RWPE1 (cell line): ENCODE measurements at places on chromosomes 1 and 21.

DNA sequence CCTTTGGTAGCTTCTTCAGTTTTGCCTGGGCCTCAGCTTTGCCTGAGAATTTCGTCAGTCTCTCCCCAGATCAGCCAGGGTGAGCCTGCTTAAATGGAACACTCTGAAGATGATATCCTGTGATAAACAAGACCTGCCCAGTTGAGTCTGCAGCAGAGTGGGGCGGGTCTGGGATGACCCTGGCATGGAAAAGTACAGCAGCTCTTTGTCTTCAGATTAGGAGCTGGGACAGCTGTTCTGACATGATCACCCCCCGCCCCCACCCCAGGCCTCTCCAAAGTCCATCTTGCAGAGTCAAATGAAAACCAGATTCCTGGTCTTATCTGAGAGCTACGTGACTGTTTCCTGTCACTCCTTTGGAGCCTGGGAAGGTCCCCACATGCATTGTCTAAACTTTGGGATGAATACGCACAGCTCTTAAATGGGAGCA is 2.2 kb upstream of the TMEM51 start:
- DNase-seq = no peak

DNA sequence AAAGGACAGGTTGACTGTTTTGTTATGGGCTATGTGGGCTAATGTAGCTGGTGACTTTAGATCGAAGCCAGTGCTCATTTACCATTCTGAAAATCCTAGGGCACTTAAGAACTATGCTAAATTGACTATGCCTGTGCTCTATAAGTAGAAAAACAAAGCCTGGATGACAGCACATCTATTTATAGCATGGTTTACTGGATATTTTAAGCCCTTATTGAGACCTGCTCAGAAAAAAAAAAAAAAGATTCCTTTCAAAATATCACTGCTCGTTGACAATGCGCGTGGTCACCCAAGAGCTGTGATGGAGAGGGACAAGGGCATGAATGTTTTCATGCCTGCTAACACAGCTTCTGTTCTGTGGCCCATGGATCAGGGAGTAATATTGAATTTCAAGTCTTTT is 48.1 kb downstream of the CAMSAP2 start:
- no peak for DNase-seq

- no peak for DNase-seq
Observed at GRCh38 chr1:94335447-94335846, 82.7 kb upstream of the ABCD3 start.

DNA sequence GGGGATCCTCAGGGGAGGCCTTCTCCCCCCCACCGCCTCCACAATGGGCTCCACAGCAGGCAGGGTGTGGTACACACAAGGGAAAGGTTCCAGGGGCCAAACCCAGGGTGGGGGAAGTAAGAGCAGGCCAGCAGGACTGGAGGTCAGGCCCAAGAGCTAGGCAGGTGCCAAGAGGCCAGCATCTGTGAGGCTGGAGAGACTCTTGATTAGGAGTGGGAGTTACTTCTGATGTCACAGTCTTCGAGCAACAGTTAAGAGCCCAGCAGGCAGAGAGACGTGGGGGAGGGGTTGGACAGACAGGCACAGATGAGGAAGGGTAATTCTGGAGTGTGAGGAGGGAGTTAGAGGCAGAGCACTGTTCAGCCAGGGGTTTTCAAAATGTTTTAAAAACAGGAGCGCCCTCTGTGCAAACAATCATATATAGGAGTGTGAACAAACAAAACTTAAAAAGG is 55.8 kb downstream of the SLC9A1 start:
- DNase-seq = no peak

DNA sequence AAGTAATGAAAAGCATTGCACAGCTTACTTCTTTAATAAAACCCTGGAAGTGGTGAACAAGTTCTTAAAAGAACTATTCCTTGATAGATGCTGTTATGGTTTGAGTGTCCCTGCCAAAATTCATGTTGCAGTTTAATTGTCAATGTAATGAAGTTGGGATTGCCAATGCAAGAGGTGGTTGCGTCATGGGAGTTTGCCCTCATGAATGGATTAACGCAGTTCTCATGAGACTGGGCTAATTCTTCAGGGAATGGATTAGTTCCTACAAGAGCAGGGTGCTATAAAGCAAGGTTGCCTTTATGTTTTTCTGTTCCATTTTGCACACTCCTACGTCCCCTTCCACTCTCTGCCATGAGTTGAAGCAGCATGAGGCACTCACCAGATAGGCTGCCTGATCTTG is 446.7 kb upstream of the B3GALT2 start:
- DNase-seq = no peak

DNA sequence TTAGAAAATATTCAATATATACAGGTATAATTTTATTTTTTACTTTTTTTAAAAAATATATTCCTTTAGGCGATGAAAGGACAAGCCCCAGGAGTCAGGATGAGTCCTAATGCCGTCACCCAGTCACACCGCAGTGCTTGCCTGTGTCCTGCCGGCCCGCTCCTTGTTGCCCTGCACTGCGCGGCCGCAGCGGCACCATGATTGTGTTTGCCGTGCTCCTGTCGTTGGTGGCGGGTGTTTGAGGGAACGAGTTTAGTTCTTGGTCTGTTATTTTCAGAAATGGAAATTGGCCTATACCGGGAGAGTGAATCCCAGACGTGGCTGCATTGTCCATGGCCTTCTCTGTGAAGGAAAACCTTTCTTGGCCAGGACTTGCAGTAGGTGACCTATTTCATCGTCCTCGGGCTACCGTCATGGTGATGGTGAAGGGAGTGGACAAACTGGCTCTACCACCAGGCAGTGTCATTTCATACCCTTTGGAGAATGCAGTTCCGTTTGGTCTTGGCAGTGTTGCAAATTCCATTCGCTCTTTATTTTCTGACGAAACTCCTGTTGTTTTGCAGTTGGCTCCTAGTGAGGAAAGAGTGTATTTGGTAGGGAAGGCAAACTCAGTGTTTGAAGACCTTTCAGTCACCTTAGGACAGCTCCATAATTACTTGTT is 45.9 kb upstream of the CRB1 start:
- DNase-seq = no peak

- no peak for DNase-seq
Observed at GRCh38 chr1:153852170-153852569, 70.6 kb downstream of the GATAD2B start.

DNA sequence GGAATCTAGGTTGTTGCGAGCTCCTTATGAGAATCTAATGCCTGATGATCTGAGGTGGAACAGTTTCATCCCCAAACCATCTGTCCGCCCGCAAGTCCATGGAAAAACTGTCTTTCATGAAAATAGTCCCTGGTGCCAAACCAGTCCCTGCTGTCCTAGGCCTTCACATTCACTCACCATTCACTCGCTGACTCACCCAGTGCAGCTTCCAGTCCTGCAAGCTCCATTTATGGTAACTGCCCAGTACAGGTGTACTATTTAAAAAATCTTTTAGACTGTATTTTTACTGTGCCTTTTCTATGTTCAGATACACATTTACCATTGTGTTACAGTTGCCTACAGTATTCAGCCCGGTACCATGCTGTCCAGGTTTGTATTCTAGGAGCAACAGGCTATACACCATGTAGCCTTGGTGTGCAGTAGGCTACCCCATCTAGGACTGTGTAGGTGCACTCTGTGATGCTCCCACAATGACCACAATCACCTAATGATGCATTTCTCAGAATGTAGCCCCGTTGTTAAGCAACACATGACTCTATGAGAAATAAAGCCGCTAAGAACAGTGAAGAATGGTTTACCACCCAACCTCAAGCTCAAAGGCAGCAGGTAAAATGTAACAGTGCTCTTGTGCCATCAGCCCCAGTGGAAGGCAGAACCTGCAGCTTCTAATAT is 2.4 kb downstream of the ECHDC2 start:
- DNase-seq = no peak

DNA sequence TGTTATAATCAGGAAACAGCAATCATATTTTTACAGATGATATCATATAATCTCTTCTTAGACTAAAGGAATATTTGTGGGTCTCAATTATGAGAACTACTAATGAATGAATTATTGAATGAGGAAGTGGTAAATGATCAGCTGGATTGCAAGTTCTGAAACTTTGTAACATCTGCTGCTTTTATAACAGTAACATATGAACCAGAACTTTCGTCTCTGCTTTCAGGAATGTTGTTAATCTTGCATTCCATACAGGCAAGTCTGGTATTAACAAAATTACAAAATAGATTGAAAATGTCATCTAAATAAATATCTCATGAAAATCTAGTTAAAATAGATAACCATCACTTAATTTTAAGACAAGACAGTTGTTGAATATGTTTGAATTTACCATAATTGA is 110.5 kb upstream of the COL11A1 start:
- DNase-seq = no peak

DNA sequence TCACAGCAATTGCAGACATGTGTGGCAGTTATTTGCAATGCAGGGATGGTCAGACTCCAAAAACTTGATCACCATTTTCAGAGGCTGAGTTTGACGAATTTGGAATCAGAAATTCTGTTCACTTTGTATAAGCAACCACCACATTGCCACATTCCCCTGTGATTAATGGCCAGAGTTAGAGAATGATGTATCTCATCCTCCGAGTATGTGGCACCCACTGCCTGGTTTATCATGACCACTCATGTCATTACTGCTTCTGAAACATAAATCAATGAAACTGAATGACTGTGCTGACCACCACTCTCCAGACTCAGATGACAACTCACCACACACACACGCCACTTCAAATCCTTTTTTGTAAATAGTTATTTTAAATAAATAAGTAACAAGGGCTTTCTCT is 66.6 kb upstream of the CACHD1 start:
- no peak for DNase-seq

GRCh38 chr1:38818175-38818976 is 41.2 kb downstream of the RRAGC start:
- peak; percentile 41 for DNase-seq

GRCh38 chr1:26472320-26472900 is at the start of gene HMGN2:
HMGN2 (plus strand) TSS chr1:26472440; CDS start chr1:26472613, 173 bp downstream.
- peak; percentile 85 for DNase-seq

GRCh38 chr21:14115646-14116045 is 95.1 kb downstream of the LIPI start:
- DNase-seq = no peak

DNA sequence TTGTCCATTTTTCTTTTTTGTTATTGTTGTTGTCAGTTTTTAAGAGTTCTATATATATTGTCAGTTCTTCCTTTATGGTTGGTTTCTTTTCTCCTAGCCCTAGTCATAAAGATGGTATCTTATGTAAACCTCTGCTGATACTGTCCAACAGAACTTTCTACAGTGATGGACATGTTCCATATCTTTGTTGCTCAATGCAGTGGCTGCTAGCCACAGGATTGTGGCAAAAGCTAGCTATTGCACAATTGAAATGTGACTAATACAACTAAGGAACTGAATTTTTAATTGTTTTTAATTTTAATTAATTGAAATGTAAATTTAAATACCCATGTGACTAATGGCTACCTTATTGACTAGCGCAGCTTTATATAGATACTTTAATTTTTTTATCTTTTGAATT is 411.8 kb upstream of the PTBP2 start:
- DNase-seq = peak; percentile 47

DNA sequence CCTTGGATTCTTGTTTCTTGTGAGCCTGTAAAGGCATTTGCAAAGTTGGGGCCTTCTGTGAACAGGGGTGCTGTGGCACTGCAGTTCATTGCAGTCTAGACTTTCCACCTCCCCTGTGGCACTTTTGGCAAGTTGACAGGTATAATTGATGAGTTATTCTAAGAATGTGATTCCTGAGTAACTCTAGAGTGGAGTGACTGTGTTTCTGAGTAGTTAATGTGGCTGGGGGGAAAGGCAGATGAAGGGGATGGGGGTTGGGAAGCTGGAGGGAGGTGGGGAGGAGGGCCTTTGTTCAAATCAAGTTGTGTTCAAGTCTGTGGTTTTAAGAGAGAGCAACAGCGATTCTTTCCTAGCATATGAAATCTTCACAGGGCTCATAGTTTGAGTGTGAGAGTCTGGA is 32.9 kb downstream of the PBX1 start:
- DNase-seq = peak; percentile 38

GRCh38 chr1:81126989-81127581 is 673.6 kb upstream of the ADGRL2 start:
- DNase-seq = no peak

GRCh38 chr1:147895123-147895522 is 7.5 kb upstream of the GJA8 start:
- DNase-seq = peak; percentile 15

DNA sequence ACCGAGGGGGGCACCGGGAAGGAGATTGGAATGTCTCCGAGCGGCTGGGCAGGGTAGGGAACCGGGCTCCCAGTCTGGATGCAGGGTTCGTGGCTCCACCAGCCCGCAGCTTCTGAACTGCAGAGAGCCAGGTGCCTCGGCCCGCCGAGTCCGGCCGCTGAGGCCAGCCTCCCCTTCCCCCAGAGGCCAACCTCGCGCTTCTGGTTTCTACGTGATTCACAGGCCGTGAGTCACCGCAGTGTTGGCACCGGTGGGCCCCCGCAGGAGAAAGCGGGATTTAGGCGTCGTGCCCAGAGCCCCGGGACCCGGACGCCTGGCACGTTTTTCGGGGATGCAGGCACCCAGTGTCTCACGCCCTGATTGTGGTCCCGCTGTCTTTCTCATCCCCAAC is 458 bp downstream of the CRABP2 start:
- peak; percentile 79 for DNase-seq

DNA sequence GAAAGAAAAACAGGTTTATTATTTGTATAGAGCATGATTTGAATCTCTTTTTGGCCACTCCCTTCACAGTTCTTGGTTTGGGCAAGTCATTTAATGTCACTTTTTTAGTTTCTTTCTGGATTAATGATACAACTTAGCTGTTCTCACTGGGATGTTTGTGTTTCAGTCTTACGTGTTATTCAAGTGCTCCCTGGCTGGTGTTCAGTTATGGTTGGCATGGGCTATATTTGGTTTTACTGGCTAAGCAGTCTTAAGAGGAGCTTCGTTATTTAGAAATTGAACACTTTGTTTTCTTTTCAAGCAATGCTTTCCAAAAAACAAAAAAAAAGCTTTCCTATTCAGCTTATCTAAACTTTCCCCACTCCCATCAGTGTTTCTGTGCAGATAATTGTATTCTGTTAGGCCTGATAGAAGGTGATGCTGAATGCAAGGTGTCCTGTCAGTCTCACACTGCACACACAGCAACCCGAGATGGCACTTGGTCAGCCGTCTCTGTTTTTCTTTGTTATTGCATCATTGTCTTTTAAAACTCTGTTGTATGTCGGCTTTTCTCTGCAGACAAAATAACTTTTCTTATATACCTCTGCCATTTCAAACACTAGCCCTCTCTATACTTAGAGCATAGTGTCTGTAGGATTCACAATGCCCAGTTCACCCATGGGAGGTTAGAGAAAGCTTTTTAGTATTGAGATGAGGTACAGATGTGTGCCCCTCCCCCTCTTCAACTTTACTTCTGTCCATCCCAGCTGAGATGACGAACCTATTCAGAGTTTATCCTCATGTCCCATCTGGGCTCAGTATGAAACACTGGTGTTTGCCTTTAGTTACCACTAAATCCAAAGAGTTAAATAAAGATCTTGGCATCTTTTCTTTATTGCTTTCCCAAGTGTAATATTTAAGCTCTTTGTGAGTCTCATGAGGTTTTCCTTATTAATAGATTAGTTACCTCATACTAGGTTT is 80.2 kb downstream of the VPS13D start:
- DNase-seq = no peak

DNA sequence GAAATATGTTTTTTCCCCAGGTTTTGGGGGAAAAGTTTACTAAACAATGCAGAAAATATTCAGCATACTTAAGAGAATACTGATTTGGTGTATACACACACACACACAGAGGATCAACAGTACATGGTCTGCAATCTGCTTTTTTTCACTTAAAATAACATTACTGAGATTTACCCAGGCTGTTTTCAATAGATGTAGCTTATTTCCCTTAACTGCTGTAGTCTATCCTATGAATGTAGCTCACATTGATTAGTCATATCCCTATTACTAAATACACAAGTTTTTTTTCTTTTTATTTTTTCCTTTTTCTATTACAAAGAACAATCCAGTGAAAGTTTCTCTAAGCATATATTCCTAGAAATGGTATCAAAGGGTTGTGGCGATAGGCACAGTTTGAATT is 266.7 kb upstream of the GREM2 start:
- DNase-seq = no peak
